ENCODE measurements at places on chromosomes 4 and X.
A peak's percentile ranks its signal among the peaks of the same experiment; 100 is the strongest.

GRCh38 chrX:71366674-71367256 is 608 bp downstream of the TAF1 start:
- DNase-seq = peak; percentile 43

GRCh38 chr4:47499700-47500099 is 14.6 kb downstream of the ATP10D start:
- no peak for DNase-seq

- DNase-seq = no peak
Measured at GRCh38 chr4:4480685-4481398, 61.0 kb downstream of the STX18 start.

- no peak for DNase-seq
Measured at GRCh38 chr4:153260553-153261300, 56.5 kb downstream of the TRIM2 start.

DNA sequence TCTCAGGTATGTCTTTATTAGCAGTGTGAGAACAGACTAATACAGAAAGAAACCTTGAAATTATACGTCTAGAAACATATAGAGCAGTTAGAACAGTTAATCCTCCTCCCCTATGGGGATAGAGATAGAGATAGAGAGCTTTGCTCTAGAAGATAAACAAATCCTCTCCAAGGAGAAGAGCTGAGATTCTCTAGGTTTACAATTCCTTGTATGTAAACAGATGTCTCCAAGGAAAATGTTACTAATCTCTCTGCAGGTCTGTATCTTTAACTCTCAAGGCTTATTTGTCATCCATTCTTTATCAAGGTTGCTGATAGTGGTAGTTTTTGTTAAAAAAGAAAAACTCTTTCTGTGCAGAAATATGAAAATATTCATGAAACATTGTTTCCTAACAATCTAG is 282.1 kb upstream of the GIMD1 start:
- no peak for DNase-seq
